Eye (tissue), 1 donor: ENCODE measurements at places on chromosomes 3 and 15.

- DNase-seq: no peak
Measured at GRCh38 chr3:158935846-158936245, 134.0 kb downstream of the MFSD1 start.

GRCh38 chr3:9448643-9449042 is 51.2 kb downstream of the SETD5 start:
- DNase-seq: no peak

DNA sequence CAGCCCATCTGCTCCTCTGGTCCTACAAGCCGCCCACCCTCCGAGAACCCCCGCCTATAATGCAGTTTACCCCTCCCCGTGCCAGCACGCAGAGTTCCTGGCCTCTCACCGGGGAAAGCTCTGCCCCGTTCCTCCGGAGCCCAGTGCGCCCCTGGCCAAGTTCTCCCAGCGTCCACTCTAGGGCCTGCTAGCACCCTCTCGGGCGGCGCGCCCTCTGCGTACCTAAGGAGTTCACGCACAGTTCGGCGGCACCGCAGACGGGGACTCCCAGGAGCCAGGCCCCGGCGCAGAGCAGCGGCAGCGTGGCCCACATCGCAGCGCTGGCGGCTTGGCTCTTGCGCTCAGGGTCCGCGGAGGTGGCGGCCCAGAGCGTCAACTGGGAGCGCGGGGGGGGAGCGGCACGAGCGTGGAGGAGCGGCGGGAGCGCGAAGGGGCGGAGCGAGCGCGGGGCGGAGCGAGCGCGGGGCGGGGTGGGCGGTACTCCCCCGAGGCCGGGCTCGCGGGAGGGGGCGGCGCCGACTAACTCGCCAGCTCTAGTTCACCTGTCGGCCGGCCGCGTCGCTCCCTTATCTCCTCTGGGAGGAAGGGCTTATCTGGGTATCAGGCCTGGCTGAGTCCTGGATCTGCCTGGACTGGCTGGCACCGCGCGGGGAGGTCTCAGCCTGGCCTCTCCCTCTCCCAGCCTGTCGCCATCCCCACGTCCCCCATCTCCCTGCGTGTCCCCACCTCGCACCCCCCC is at the start of gene CTSH:
TSS of gene CTSH (minus strand) at position 378 of the 739 bp plus-strand sequence. CDS start at position 313, 65 bp downstream.
- DNase-seq: peak; percentile 81

GRCh38 chr15:59945036-59945435 is 59.1 kb upstream of the FOXB1 start:
- DNase-seq: peak; percentile 16

DNA sequence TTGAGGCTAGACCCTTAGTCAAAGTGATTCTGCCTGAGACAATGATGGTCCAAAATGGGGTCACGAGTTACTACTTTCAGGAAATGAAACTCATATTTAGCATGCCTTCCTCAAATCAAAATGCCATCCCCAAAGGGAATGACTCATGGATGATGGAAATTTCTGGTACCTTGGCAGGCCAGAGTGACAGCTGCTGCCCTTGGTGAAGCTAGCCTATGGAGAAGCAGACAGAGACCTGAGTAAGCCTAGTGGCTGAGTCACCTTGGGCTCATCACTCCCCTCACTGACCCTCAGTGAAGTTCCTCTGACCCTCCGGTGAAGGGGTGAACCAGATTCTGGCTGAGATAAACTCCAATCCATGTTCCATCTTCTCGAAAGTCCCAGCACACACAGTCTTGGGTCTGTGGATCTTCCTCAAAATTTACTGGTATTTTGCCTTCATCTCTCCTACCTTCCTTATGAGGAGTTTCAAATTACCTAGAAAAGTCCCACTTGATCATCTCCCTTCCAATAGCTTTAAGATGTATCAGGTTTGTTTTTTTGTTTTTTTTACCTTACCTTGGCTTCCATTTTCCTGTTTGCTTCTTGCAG is 54.5 kb upstream of the ABHD17C start:
- no peak for DNase-seq

GRCh38 chr15:45441686-45442085 is 63.3 kb upstream of the GATM start:
- peak; percentile 20 for DNase-seq

DNA sequence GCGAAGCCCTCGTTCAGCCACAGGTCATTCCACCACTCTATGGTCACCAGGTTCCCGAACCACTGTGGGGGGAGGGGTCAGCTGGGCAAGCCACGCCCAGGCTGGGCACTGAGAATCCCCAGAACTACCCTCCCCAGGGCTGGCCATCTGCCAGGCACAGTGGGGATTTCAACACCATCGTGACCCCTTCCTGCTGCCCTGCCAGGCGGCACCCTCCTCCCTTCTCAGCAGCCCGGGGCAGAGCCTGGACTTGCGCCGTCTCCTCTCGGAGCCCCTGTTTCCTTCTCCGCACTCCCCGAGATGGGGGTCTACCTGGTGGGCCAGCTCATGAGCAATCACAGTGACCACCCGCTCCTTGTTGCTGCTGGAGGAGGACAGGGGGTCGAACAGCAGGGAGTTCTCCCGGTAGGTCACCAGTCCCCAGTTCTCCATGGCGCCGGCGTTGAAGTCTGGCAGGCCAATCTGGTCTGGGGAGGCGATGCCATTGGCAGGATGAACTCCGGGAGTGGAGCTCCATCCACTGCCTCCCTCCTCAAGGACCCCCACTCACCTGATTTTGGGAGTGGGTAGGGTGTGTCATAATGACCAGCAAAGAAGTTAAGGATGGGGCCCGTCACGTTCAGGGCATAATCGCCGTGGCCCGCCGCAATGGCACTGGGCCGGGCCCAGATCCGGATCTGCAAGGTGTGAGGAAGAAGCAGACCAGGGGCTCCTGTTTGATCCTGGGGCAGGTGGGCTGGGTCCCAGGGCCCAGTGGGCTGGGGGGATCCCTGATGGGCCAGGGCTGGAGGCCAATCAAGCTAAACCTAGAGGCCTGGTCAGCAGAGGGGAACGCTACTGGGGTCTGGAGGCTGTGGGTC is 10.5 kb downstream of the ANPEP start:
- DNase-seq: no peak

DNA sequence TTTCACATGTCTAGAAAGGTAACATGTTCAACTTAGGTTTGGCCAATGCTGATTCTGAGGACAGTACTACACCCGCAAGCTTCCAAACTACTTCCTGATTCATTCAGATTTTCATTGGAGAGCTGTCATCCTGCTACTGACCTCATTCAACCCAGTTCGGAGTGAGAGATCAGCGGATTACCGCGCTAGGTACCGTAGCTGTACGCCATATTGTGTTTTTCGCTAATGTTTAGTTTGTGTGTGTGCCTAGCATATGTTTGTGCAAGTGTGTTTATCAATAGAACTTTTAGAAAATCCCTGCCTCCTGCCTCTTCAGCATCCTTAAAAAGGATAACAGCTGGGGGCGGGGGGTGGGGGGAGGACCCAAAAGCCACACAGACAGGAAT is 1.1 kb downstream of the ZBTB20 start:
- no peak for DNase-seq

GRCh38 chr3:139506766-139507165 is 30.4 kb upstream of the RBP2 start:
- no peak for DNase-seq

DNA sequence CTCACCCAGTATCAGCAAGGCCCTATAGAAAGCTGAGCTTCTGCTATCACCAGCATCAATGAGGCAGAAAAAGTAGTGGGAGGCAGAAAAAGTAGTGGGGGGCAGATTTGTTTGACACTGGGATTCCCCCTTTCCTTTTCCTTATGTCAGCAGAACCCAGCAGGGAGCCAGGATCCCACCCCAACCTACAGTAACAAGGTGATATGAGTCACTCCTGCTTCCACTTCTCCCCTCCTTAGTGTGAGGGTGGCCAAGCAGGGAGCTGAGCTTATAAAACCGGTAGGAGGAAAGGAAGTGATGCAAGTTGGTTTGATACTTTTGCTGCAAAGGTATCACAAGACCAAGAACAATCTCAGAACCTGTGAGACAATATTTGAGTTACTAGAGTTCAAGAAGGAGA is 128.7 kb downstream of the SCAPER start:
- no peak for DNase-seq

DNA sequence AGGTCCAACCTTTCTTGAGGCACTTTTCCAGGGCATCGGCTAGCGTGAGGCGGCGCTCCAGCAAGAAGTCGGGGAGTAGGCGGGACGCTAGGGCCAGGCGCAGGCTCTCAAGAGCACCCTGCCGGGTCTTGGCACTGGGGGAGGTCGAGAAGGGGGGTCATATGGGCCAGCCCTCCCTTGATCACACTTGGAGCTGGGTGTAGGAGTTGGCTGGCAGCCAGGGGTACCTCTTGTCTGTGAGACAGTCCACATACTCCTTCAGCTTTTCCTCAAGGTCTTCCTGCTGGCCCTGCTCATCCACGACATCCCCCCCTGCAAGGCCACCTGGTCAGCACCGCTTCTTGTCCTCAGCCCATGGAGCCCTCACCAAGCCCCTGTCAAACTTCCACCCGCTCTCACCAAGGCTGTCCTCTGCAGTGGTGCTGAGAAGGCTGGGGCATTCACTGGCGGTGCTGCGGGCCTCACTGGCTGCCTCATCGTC is 2.0 kb downstream of the IFRD2 start:
- no peak for DNase-seq

GRCh38 chr15:28967066-28967465 is 81.3 kb downstream of the APBA2 start:
- no peak for DNase-seq

GRCh38 chr3:186189492-186189891 is 80.6 kb upstream of the ETV5 start:
- DNase-seq: no peak
